Posterior cingulate gyrus (tissue), 11 donors: ENCODE measurements at places on chromosomes 7 and 10.
A peak's percentile ranks its signal among the peaks of the same experiment; 100 is the strongest.

GRCh38 chr7:40711706-40712105, 576.9 kb downstream of the SUGCT start:
- no peak for DNase-seq

DNA sequence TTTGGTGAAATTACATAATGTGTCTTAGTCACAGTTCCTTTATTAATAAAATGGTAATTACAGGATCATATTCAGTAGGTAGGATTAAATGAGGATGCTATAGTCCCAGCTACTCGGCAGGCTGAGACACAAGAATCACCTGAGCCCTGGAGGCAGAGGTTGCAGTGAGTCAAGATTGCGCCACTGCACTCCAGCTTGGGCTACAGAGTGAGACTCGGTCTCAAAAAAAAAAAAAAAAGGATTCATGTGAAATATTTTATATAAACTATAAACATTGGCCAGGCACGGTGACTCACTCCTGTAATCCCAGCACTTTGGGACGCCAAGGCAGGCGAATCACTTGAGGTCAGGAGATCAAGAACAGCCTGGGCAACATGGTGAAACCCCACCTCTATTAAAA, 197.9 kb downstream of the IMMP2L start:
- no peak for DNase-seq

- DNase-seq = no peak
These were observed 40.0 kb upstream of the KMT2E start for GRCh38 chr7:104973909-104974415.

DNA sequence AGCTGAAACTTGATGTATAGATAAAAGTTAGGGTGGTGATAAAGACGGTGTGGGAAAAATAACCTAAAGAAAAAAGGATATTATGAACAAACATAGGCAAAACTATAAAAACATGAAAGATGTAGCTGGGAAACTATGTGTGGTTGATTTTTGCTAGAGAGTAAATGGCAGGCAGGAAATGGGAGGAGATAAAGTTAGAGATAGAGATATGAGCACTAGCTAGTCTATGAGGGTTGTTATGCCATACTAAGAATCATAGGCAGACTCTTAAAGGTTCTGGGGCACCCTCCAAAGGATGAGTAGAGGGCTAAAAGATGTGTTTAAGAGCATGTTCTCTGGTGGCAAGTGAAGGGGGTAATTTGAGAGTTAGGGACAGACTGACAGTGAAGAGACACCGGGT, 1109.2 kb downstream of the GATA3 start:
- DNase-seq = no peak

GRCh38 chr7:288671-289101, 1.3 kb upstream of the FOXL3 start:
- no peak for DNase-seq

DNA sequence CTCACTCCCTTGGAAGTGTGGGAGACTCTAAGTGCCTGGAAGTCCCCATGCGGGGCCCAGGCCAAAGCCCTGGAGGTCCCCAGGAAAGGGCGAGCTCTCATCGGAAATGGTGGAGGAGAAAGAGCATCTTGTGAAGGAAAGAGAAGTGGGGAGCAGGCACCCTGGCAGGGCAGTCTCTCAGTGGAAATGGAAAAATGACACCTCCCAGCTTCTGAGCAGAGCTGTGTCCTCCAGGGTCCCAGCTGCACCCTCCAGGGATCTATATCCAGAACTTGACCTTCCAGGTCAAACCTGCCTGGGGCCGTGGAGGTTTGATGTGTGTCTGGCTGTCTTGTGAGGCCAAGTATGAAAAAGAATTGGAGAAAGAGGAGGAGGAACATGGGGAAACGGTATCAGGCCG, 29.5 kb downstream of the PAX2 start:
- DNase-seq = no peak

GRCh38 chr10:5071411-5072198, 22.6 kb upstream of the AKR1C3 start:
- no peak for DNase-seq

- DNase-seq = no peak
These were observed 23.1 kb downstream of the MDFIC start for GRCh38 chr7:114944745-114945625.

GRCh38 chr7:48259463-48260280, 88.4 kb downstream of the ABCA13 start:
- no peak for DNase-seq

DNA sequence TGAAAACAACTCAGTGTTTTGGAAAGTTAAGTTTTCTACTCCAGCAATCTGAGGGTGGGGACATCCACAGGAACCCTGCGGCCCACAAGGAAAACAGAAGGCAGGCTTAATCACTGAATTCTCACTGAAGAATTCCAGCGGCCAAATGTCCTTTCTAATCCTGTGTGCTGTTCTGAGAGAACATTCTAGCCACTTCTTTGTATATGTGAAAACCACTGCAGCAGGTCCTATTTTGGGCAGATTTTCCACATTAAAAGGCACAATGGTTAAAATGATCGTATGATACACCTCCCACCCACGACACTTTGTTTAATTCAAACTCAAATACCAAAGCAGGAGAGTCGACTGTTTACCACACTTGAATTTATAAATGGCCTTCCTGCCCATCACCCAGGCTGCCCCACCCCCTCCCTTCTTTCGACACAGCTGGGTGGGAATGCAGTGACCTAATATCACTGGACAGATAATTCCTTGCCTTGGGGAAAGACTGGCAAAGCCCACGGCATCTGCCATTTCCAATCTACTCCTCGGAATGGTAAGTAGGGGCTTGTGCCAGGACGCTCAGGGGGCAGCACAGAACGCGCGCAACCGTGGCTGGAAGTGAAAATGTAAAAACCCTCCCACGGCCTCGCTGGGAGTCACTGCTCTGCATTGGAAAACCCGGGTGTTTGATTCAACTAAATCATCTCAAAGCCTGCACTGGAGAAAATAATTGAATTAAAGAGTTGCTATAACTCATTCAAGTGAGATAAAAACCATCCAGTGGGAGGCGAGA, 67.0 kb downstream of the CTBP2 start:
- no peak for DNase-seq

DNA sequence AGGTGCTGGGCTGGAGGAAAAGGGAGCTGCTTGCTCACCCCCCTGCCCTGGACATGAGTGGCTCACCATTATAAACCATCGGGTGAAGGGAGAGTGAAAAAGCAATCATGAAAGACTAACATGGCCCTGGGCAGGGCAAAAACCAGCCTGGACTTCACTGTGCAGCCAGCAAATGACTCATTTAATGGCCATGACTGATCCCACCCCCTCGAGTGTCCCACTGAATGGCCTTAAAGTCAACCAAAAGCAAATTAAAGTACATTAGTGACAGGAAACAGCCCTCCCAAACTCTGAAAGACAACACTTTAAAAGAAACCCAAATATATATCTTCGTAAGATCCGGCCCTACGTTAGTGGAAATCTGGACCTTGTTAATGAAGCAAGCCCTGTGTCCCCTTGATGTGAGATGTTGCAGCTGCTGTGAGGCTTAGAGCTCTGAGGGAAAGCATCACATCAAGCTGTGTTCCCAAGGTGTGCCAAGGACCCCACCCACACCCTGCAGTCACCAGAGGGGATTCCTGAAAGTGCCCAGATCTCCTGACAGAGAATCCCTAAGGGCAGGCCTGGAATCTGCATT, 31.2 kb downstream of the ADCYAP1R1 start:
- DNase-seq = no peak

DNA sequence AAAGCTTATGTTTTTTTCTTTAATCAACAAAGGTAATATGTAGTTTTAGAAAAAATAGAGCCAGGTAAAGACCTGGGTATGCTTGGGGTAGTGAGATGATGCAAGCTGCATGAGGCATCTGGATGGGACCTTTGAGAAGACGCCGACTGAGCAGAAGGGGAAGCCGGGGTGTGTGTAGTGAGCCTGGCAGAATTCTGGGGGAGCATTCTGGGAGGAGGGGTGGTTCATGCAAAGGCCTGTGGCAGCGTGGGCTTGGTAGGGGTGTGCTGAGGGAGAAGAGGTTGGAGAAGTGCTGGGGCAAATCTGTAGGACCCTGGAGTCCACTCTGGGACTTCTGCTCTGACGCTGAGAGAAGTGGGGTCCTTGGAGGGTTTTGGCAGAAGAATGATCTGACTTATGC, 33.9 kb upstream of the SHH start:
- no peak for DNase-seq

- no peak for DNase-seq
These were observed 9.9 kb upstream of the SRRM3 start for GRCh38 chr7:76191783-76192240.

- DNase-seq = no peak
These were observed 16.9 kb upstream of the SLF2 start for GRCh38 chr10:100895896-100896295.

GRCh38 chr7:110856704-110857103, 234.2 kb upstream of the LRRN3 start:
- no peak for DNase-seq

GRCh38 chr10:123470336-123470921, 195.7 kb upstream of the GPR26 start:
- no peak for DNase-seq

GRCh38 chr7:12287901-12288300, 76.8 kb downstream of the TMEM106B start:
- DNase-seq = no peak

DNA sequence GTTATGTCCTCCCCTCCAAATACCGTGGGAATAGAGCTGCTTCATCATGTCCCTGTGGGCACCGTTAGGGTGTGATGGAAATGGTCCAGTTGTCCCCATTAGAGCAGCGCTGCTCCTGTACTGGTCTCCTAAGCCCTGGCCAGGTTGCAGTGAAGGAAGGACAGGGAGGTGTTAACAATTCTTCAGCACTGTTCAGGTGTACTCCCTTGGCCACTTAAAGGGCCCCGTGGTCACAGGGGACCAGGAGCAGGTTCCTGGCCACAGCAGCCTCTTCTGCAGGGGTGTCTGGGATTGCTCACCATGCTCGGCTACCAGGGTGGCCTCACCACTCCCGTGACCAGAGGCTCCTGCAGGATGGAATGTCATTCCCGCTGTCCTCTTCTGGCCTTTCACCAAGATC, 65.8 kb downstream of the MINDY4 start:
- DNase-seq = no peak

DNA sequence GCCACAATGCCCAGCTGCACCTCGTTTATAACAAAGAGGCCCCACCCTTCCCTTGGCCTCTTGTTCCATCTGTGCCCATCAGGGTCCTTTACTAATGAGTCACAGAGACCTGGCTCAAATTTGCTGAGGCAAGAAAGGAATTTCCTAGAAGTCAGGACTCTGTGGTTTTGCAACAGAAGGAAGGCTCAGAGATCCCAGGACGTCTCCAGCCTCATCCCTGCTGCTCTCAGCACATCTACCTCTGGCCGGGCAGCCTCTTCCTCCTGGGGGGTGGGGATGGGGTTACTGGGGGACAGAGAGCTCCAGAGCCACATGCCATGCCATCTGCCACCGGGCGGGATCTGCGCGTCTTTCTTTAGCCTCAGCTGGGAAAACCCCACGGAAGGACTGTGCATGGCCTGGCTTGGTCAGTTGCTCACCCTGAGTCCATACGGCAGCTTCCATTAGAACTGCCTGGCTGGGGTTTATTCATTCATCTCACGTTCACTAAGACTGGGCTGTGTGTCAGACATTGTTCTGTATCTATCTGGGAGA, 41.9 kb upstream of the PSMG3 start:
- DNase-seq = peak; percentile 63

DNA sequence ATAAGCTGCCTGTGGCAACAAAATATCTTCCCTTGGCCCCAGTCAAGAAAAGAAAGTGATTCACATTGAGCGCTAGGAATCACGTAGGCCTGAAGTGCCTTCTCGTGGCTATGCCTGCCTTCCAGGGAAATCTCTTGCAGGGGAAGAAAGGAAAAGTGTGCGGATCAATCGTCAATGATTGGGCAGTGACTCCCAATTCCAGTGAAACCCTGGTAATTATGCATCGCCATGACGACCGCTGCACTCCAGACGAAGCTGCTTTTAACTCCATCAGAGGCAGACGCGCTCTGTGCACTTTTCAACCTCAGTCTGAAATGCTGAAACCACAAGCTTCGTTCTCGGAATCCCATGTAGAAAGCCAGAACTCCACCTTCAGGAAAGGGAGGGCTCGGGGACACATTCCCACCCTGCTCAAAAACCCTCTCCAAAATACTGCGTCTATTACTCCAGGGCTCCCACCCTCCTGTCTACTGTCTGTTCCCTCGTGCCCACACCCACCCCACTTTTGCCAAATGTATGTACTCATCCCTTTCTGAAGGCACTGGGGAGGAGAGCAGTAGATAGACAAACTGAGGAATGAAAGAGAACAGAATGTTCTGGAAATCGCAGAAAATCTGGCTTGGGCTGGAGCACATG, 24.2 kb upstream of the PRKAG2 start:
- no peak for DNase-seq

GRCh38 chr10:112614586-112614985, 167.6 kb downstream of the VTI1A start:
- no peak for DNase-seq

DNA sequence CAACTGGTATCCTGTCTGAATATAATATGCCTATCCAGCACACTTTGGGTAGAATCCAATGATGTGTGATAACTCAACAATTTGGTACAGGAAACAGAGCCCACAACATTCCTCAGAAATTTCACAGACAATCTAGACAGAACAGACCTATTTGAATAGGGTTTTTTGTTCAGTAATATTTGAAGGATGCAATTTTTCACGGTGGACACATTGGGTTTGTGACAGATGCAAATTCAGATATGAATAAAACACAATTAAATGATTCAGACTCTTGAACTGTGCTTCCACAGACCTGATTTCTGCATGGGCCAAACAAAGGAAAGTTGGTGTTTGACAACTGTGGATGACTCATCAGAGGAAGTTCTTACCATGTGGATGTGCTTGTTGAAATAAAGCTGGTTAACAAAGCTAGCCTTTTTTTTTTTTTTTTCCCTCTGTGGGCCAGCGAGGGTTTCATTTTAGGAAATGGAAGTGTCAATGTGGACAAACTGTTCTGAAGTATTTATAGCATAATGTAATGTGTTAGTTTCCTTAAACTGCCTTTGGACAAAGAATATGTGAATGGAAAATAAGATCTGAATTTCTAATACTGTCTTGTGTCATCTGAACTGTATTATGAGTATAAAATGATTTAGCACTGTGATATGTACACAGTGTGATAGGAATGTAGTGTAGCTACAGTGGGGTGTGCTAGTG, 43.2 kb upstream of the FAM133B start:
- no peak for DNase-seq

DNA sequence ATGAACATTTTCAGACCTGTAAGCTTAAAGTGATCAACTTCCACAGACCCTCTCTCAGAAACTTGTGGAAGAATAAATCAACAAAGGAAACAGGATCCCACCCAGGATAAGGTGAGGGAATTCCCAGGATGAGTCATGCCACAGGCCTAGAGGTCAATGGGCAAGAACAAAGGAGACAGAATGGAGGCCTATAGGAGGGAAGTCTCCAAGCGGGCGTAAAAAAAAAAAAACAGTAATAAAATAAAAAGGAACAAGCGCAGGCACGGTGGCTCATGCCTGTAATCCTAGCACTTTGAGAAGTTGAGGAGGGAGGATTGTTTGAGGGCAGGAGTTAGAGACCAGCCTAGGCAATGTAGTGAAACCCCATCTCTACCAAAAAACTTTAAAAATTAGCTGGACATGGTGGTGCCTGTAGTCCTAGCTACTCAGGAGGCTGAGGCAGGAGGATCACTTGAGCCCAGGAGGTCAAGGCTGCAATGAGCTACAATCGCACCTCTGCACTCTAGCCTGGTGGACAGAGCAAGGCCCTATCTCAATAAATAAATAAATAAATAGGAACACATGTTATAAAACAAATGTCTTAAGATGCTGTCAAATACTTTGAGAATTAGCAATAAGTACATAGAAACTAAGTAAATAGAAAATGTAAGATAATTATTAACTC, 8.4 kb downstream of the SORBS1 start:
- no peak for DNase-seq
